ENCODE measurements at places on chromosomes 7 and 10.

DNA sequence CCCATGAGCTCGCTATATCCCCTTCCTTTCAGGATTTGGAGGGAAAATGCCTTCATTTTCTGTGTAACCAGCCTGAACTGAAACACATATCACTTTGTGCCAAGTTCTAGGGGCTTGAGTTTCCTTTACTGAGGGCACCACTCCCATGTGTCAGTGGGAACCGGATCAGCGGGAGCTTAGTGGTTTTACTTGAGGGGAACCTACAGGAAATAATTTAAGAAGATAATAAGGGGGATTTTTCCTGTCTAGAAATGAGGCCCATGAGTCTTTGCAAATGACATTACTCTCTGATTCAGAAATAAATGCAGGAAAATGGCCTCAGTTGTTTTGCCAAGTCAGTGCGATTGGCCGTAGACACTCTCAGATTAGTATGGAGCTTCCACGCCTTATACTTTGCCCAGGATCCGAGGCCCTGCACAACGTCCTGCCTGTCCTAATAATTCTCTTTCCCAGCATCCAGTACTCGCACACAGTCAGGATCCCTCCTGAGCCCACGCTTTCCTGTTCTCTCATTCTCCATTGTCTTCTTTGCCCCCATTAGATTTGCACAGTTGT, 86.4 kb upstream of the LYZL1 start:
- DNase-seq: no peak

DNA sequence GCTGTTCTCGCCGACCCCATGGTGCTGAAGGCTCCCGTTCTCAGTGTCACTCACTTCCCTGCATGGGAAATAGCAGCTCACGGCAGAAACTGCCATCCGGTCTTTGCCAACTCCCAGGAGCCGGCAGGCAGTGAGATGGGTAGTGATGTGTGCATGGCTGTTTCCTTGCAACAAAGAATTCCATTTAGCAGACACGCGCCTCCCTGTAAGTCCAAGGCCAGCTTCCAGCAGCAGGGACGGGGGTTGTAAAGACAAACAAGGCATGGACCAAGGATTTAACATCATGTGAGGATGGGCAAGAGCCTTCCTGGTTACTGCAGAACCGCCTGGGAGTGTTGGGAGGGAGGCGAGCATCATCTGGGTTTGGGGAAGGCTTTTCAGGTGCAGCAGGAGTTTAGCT, 273.1 kb downstream of the GLRX3 start:
- DNase-seq: no peak

DNA sequence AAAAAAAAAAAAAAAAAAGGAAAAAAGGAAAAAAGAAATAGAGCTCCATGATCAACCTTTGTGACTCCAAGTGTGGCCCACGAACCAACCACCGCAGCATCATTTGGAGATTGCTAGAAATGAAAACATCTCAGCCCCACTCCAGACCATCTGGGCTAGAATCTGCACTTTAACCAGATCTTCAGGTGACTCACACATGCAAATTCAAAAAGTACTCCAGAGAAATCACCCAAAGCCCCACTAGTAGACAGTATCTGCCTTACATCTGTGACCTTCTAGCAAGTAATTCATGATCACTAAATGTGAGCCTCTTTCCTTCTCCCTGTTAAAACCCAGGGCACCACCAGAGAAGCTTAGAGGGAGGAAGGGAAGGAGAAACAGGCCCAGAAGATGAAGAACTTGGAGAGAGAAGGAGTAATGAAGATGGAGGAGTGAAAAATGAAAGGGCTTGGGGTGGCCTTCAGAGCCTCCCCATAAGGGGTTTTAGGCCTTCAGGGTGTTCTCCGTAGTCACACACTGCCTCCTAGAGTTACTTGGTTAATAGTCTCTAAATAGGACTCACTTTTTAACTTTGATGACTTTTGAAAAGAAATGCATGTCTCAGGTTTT, 94.0 kb downstream of the SLC37A3 start:
- peak; percentile 15 for DNase-seq

DNA sequence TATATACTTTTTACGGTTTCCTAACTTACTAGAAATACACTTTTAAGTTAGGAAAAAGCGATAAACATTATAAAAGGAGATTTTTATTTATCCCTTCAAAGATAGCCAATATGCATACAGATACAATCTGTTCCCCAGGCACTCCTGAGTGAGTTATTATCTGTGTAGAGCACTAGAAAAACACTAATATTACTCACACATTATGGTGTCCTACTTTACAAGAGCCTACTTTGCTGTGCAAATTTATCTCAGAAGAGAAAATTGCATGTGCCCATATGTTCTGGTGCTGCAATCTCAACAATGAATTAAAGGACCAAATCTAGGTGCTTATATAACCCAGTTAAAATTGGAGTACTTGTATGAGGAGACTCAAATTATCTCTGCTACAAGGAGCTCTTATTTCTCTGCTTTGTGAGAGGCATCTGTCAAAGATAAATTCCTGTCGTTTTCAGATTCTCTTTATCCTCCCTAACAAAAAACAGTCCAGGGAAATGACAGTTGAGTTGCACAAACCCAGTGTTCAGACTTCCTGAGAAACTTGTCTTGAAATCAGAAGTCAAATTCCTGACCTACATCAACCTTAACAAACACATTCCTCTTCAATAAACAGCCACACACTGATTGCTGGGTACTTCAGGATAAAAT, 28.9 kb downstream of the CPA1 start:
- peak; percentile 41 for DNase-seq

- no peak for DNase-seq
Observed at GRCh38 chr10:62162261-62162981, 106.2 kb downstream of the RTKN2 start.

GRCh38 chr7:127347567-127348246, 44.8 kb downstream of the ZNF800 start:
- DNase-seq: peak; percentile 64

GRCh38 chr10:129793479-129793878, 170.6 kb downstream of the EBF3 start:
- no peak for DNase-seq

- DNase-seq: no peak
Observed at GRCh38 chr7:96968981-96969380, 36.4 kb upstream of the DLX6 start.

DNA sequence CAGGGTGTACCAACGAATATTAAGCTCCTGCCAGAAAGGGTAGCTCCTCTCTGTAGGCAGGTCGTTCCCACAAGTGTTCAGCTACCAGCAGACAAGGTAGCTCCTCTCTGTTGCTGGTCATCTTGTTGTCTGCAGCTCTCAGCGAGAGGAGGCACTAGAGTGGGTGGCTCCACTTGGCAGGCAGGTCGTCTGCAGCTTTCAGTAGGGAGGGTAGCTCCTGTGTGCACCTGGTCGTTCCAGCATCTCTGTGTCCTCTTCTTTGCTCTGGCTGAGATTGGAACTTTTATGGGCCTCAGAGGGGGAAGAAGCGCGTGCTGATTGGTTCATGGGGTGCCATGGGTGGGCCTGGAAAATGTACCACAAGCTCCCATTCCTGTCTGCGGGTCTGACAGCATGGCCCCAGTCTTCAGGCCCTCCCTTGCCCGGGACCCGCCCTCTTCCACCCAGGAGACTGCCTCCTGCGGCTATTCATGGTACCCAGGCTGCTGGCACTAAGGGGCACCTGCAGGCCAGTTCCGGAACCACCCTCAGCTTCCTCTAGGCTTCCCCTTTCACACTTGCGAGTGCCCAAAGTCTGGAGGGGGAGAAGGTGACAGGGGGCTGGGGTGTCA, 63.9 kb upstream of the CACNA2D1 start:
- DNase-seq: no peak

DNA sequence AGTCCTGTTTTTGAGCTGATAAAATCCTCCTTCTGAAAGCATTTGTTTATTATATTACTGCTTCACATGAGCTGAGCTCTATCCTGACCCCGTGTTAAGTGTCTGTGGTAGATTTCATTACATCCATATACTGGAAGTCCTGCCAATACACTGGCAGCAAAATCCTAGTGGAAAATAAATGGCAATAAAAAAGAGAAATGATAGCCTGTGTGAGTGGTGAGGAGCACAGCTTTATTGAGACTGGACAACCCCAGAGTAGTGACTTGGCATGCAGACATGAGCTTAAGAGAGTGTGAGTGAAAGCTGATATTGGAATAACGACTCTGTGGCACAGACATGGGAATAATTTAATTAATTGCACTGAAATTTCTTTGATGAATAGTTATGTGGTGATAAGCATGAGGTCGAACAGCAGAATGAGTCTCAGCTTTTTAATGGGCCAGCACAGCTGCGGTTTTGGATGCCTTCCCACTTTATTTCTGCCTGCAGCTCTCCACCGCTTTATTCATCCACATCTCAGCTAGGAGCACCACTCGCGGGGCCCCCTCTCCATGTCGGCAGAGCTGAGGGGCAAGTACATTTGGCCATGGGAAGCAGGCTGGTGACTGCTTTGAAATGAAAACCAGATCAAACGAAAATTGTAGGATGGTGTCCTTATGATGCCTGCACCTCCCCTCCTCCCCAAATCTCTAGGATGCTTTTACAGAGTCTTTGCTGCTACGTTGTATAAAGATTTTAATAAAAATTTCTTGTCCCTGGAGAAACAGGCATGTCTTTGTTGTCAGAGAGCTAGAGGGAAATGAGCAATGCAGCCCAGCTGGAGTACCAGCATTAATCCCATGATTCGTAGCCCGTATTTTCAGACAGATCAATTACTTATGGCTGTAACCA, 494.3 kb downstream of the AUTS2 start:
- peak; percentile 95 for DNase-seq

GRCh38 chr10:71303569-71303907, 15.5 kb upstream of the SLC29A3 start:
- no peak for DNase-seq
